ENCODE measurements at places on chromosomes 1 and 21. TPM values are rescaled to one million over a fixed set of nuclear protein-coding genes. Genes with fewer than 3 reads are reported as not detected.

The CRP gene
- not detected for total RNA-seq

The ZNF648 gene
- not detected for total RNA-seq

The S100A7A gene
- total RNA-seq = not detected

The SH2D5 gene
- 9.0 TPM for total RNA-seq

The CHD5 gene
- total RNA-seq = not detected

The OR2AK2 gene
- not detected for total RNA-seq

The CFHR2 gene
- not detected for total RNA-seq

The BCL2L15 gene
- total RNA-seq = 8.5 TPM

The KCNH1 gene
- 7.1 TPM for total RNA-seq

The CYP4Z1 gene
- not detected for total RNA-seq

The MT1HL1 gene
- not detected for total RNA-seq

The RCSD1 gene
- 0.05 TPM for total RNA-seq

Measured in renal cortical epithelial cell (primary cell).